ENCODE measurements at places on chromosomes 2 and 18. TPM values are rescaled to one million over a fixed set of nuclear protein-coding genes. Genes with fewer than 3 reads are reported as not detected.

The ZSCAN30 gene
- 9.8 TPM for total RNA-seq

The SLC4A3 gene
- 1.3 TPM for total RNA-seq

The CFAP221 gene
- not detected for total RNA-seq

The POTEI gene
- not detected for total RNA-seq

The CHRNG gene
- total RNA-seq: not detected

The ODC1 gene
- 281 TPM for total RNA-seq

The ICA1L gene
- total RNA-seq: 3.1 TPM

The ADCYAP1 gene
- total RNA-seq: not detected

All from bronchus fibroblast of lung (primary cell).